ENCODE measurements at places on chromosomes 16 and 17.
A peak's percentile ranks its signal among the peaks of the same experiment; 100 is the strongest.

- DNase-seq: no peak
Measured at GRCh38 chr16:27634779-27635178, 84.8 kb downstream of the KATNIP start.

DNA sequence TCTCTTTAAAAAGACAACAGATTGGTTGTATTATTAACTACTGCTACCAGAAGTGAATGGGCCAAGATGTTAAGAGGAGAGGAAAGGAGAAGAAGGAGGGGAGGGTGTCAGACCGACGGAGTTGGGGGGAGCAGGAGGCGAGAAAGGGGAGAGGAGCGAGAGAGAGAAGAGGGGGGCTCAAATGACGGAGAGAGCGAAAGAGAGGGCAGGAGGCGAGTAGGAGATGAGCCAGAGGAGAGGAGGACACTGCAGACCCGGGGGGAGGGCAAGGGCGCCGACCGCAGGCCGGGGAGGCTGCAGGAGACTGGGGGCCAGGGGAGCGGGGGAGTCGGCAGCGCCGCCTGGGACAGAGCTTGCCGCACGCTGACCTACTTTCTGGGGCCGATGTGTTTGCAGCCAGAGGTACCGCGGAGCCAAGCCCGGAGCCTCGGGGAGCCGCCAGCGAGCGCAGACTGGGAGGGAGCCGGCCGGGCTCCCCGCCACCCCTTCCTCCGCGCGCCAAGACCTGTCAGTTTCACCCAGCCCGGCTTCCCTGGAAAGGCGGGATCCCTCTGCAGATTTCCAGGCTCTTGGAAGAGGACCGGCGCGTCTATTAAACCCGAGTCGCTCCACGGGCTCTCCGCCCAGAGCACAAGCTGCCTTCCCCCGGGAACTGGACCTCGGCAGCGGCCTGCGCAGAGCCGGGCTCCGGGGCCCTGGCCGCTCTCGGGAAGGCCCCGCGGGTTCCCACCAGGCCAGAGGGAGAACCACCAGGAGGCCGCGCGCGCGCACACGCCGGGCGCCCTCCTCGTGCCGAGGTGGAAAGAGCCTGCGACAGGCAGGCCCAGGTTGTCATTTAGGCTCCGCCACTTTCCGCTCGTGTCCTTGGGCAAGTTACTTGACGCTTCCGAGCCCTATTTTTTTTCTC lies 74.6 kb downstream of the CMC2 start:
- peak; percentile 27 for DNase-seq

- DNase-seq: no peak
Measured at GRCh38 chr16:5875416-5875815, 777.8 kb upstream of the EEF2KMT start.

DNA sequence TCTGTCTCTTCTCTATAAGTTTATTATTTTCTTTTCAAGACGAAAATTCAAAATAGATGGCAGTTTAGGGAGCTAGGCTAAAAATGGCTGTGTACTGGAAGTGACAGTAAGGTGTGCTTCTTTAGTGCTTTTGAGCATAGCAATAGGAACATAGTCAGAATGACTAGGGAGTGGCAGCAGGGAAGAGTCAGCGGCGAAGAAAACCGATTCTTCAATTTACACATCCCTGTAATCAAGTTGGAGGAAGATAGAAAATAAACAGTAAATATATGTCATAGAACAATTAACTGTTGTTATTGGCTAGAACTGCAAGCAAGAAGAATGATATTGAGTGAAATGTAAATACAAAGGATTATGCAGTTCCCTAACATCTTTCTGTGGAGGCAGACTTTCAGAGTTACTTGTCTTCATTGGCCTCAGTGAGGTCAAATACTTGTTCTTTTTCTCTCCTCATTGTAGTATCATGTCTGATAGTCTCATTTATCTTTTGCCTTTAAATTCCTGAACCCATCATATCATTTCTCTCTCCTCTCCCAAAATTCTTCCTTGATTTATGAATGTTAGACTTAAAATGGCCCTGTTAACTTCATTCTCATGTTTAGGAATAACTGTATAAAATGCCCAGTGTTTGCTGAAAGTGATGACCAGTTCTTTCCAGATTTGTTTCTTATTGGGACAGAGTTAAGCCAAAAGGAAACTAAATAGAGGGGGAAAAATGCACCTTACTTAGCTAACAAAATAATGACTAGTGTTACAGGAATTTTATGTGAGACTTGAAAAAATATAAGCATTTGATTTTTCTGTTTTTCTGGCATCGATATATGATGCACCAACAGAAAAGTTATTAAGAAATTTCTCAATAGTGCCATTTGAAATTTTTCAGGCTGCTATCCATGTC lies 211.4 kb downstream of the BCAS3 start:
- DNase-seq: no peak

DNA sequence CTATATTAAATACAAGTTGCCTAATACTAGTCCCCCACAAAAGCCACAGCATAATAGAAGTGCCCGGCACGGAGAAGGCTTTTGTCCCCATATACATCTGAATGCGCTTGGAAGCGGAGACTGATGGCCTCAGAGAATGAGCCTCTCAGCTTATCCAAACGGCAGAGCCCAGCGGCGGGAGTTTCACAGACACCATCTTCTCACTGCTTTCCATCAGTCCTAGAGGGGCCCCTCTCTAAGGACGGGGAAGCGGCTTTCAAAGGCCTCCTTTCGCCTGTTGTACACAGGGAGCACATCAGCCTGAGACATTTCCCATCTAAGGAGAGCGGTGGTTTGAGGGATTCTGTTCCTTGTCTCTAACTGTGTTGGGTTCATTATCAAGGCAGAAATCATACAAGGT lies 16.9 kb downstream of the NXN start:
- no peak for DNase-seq

GRCh38 chr17:10265100-10265810 lies 66.8 kb upstream of the GAS7 start:
- DNase-seq: no peak

DNA sequence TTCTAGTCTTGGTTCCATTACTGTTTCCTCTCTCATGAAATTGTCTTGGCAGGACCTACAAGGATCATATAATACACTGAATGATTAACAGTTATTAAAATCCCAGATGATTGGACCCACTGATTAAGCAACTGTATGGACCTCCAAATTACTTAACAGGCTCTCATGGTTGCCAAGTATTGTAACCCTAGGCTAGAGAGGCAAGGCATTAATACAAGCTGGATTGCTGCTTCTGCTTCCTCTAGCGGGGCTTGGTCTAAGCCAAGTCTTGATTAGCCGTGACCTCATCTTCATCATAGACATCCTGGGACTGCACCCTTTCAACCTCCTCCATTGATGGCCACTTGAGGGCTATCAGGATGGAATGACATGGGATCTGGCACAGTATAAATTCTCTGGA lies 46.9 kb downstream of the SYCE1L start:
- DNase-seq: no peak

GRCh38 chr17:17570140-17570797 lies 21.2 kb downstream of the PEMT start:
- peak; percentile 56 for DNase-seq

- DNase-seq: no peak
Measured at GRCh38 chr16:2480948-2481347, 6.0 kb downstream of the TBC1D24 start.

DNA sequence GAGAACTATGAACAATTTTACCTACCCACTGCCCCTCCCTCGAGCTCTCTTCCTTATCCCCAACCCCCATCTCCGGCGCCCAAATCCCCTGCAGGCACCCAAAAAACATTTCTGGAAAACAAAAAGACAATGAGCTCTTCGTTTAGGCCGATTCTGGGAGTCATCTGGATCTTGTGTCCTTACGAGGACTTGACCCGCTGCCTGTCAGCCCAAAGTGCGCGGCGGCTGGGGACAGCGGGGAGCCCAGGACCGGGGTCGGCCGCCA lies 524 bp downstream of the STRADA start:
- DNase-seq: peak; percentile 52

GRCh38 chr16:74577882-74578366 lies 29.0 kb downstream of the GLG1 start:
- no peak for DNase-seq

DNA sequence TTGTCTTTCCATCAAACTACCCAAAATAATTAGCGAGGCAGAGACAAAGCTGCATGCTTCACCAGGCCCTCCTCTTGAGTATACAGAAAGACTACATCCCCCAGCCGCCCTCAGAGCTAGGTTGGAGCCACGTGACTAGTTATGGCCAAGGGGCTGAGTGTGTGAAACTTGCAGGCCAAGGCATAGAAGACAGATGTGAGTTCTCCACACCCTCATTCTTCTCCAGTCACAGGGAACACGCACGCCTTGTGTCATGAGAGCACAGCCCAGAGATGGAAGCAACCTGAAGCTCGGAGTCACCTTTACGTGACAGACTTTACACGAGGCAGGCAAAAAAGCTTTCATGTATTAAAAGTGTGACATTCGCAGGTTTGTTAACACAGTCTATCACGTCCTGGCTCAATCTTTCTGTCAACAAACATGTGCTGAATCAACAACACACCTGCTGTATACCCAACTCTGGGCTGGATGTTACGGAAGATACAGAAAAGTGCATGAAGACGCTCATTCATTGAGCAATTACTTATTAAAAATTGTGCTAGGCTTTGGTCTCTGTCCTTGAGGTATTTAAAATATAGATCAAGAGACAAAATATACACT lies 38.3 kb downstream of the STX8 start:
- DNase-seq: no peak

DNA sequence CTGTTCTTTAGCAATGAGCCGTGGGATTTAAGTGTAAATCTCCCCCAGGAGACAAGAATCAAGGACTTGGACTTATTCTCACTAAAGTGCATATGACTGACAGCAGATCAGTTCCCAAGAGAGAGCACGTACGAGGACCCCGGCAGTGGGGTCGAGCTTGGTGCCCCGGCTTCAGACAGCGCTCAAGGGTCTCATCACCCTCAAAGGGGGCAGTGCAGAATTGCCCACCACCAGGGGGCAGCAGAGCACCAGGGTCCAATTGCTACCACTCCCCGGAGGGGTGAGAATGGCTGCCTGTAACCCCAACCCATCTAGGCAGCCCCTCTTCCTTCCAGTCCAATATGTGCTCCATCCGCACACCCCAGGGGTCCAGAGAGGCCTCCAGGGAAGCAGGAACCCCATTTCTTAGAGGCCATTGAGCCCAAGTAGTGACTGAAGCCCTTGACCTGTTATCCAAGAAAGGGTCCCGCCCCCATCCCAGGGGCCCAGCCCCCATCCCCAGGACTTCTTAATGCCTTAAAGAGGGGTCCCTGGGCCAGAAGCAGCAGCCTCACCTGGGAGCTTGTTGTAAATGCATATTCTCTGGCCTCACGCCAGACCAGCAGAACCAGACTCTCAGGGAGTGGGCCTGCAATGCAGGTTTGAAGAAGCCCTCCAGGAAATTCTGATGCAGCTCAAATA lies 86.1 kb downstream of the ZDHHC7 start:
- DNase-seq: peak; percentile 79

DNA sequence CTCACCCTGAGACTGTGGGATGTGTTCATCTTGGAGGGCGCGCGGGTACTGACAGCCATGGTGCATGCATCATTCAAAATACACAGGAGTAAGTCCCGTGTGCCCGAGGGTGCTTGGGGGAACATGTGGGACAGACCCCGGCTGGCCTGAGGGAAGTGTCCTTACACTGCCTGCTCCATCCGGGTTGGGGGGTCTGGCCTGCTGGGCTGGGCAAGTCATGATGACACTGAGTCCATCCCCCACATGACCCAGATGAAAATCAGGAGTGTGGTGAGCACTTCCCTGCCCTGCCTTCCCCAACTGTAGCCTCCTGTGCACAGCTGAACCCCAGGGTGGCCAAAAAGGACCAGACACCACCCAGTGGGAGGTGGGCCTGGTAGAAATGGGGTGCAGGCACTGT lies 10.8 kb downstream of the TBC1D26 start:
- no peak for DNase-seq

DNA sequence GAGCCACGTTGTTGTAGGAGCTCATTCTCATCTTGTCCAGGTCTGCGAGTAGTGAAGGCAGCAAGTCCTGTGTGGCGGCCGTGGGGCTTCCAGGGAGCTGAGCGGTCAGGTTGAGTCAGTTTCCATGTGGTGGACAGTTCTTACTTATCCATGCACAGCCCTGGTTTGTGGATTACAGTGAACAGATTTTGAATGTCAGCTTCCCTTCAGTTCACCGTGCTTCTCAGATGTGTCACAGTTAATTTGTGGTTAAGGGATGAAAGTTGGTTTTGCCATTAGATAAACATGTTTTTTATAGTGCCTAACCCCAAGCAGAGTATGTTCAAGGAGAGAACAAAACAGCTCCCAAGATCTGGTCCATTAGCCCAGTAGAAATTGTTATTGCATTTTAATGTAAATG lies 103.1 kb downstream of the RPTOR start:
- DNase-seq: no peak

GRCh38 chr16:79372503-79373184 lies 227.9 kb downstream of the MAF start:
- no peak for DNase-seq

DNA sequence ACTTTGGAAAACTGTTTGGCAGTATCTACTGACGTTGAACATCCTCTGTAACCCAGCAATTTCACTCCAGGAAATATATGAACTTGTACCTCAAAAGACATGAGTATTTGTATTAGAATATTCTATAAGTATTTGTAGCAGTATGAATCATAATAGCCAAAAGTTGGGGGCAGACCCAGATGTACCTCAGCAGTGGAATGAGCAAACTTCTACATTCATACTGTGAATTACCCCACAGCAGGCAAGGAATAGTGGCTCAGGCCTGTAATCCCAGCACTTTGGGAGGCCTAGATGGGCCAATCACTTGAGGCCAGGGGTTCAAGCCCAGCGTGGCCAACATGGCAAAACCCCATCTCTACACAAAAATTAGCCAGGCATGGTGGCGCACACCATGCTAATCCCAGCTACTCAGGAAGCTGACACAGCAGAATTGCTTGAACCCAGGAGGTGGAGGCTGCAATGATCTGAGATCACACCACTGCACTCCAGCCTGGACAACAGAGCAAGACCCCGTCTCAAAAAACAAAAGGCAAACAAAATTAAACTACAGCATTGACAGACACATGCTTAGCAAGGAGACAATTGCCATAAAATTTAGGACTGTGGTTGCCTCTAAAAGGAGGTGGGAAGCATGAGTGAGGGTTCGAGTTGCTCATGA lies 11.2 kb upstream of the HELZ start:
- DNase-seq: no peak

- DNase-seq: no peak
Measured at GRCh38 chr16:56481468-56482122, 30.2 kb downstream of the OGFOD1 start.

DNA sequence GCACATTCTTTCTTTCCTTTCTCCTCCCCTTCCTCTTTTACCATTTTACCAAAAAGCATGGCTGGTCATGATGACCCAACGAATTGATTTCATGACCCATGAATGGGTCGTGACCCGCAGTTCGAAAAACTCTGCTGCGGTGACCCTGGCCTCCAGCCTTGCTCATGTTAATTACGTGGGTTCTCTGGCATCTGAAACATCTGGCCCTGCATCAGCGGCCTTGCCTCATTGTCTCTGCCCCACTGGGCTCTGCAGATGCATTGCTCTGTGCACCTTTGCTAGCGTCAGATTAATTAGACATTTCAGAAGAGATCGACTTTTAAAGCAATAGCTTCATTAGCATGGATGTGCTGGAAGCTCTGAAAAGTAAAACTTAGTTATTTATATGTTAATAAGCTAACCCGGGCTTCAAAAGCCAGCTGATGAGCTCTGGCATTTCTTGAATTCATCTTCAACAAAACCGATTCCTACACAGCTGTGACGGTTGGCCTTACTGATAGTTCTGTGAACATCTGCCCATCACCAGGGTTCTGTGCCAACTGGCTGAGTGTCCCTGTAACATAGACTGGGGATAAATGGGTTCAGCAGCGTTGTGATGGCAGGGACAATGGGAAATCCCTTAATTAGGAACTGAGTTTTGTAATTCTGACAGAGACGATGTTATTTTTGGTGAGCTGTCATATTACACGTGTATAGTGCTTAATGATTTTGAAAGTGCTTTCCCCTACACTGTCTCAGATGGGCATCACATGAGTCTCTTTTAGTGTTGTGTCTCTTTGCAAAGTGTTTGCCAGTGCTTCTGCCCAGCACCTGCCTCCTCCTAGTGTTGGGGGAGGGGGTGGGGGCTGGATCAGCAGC lies 225.9 kb upstream of the EEF2KMT start:
- no peak for DNase-seq
